ENCODE measurements at places on chromosomes 7 and 10. TPM values are rescaled to one million over a fixed set of nuclear protein-coding genes. Genes with fewer than 3 reads are reported as not detected.

Gene CRHR2
- not detected for total RNA-seq

GRCh38 chr10:73914036-73914435 lies 3.1 kb downstream of the PLAU start:
- H3K4me1 ChIP-seq: peaks cover 28% of the 10 kb centered on the region
- peaks cover 50% of the 10 kb centered on the region for H3K36me3 ChIP-seq
- no peak overlapping the region for H3K27ac ChIP-seq
- peaks cover 7% of the 10 kb centered on the region for H3K27me3 ChIP-seq
- H3K4me3 ChIP-seq: no peak overlapping the region

- H3K4me3 ChIP-seq: no peak overlapping the region
- H3K4me1 ChIP-seq: no peaks in the 10 kb centered on the region
- no peak overlapping the region for H3K27ac ChIP-seq
- DNase-seq: no peak
- H3K36me3 ChIP-seq: peaks cover 52% of the 10 kb centered on the region
Observed at GRCh38 chr7:6461946-6462550, 14.3 kb upstream of the DAGLB start.

GRCh38 chr7:29229066-29229465 lies 34.5 kb downstream of the CHN2 start:
- no peak overlapping the region for H3K27ac ChIP-seq
- H3K36me3 ChIP-seq: no peaks in the 10 kb centered on the region
- H3K4me3 ChIP-seq: no peak overlapping the region
- peaks cover 24% of the 10 kb centered on the region for H3K27me3 ChIP-seq

Data from activated T-helper 2 cell treated with anti-CD3 and anti-CD28 coated beads, Interferon-gamma antibody, Interleukin-2, Interleukin-4, amounts not matched to agents 10 μg/mL and 5 μg/mL and 100 μg/mL, durations not matched to agents 14 hours and 24 hours and 36 hours (primary cell).